ENCODE measurements at places on chromosomes 13 and 19.

DNA sequence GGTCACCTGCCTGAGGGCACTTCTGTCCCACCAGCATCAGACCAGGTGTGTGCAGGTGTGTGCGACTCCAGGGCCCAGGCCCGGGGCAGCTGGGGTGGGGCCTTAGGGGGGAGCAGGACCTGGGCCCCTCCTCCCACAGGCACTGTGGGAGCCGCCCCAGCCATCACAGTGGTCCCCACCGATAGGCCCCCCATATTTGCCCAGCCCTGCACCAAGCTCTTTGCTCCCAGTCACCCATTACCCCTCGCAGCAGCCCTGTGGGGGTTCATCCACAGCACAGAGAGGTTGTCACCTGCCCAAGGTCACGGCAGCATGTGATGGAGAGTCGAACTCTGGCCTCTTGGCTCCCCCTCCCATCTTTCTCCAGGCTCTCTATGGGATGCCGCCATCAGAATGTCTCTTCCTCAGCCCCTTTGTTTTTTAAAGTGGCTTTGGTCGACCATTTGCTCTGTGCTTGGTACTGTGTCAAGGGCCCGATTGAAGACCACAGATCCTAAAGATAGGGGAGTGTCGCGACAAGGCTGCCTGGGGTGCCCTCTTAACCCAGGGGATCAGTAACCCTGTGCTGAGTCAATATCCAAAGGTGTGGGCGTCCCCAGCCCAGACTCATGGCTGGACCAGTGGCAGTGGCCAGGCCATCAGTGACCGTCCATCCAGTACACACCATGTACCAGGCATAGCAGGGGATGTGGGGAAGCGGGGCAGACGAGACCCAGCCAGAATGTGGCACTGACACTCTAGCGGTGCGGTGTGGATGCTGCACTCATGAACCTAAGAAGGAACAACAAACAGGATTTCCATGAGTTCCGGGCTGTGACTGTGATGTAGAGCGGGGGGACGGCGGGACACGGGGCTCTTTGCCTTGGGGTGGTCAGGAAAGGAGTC lies 28.3 kb upstream of the NCCRP1 start:
- no peak for DNase-seq

- DNase-seq: no peak
Observed at GRCh38 chr13:21089830-21090229, 28.4 kb upstream of the LATS2 start.

- no peak for DNase-seq
Observed at GRCh38 chr19:6250909-6251308, 28.9 kb downstream of the MLLT1 start.

- peak; percentile 51 for DNase-seq
Observed at GRCh38 chr19:42252365-42253244, 2.3 kb downstream of the ERF start.

DNA sequence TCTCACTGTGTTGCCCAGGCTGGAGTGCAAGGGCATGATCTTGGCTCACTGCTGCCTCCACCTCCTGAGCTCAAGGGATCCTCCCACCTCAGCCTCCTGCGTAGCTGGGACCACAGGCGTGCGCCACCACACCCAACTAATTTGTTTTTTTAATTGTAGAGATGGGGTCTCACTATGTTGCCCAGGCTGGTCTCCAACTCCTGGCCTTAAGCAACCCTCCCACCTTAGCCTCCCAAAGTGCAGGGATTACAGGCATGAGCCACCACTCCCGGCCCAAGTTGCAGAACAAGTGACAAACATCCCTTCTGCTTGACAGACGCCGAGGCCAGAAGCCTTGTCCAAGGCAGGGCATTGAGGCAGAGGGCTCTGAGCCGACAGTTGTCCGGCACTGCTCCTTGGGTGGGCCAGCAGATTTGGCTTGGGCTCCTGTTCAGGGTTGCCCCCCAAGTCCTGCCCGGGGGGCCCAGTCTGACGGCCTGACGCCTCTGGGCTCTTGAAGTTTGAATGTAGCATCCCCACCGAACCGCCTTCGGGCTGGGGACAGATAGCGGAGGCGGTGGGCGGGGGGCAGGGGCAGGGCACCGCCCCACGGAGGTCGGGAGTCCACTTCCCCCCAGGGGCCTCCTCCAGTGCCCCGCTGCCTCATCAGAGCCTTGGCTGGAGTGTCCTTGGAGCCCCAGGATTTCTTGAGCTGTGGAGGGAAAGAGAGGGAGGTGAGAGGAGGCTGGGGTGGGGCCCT lies 5.7 kb upstream of the SPACA4 start:
- DNase-seq: no peak

- peak; percentile 86 for DNase-seq
Observed at GRCh38 chr19:18542941-18543813, at the start of gene FKBP8. FKBP8 (minus strand) TSS chr19:18543573; CDS start chr19:18541970, 1,603 bp downstream.

GRCh38 chr19:17673937-17674799 lies 14.0 kb downstream of the UNC13A start:
- DNase-seq: no peak

DNA sequence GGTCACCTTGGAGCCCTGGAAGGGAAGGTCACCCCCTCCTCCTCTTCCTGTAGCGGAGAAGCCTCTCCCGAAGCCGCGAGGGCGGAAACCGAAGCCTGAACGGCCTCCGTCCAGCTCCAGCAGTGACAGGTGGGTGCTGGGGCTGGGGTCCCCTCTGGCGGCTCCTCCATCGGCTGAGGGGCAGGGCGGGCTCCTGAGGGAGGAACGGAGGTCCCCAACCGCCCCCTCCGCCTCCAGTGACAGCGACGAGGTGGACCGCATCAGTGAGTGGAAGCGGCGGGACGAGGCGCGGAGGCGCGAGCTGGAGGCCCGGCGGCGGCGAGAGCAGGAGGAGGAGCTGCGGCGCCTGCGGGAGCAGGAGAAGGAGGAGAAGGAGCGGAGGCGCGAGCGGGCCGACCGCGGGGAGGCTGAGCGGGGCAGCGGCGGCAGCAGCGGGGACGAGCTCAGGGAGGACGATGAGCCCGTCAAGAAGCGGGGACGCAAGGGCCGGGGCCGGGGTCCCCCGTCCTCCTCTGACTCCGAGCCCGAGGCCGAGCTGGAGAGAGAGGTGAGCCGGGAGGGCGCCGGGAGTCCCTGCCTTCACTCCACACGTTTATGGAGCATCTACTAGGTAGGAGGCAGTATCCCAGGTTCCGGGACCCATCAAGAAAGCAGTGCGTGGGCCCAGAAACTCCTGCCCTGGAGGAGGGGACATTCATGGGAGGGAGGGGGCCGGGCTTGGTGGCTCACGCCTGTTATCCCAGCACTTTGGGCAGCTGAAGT lies 22.0 kb downstream of the HDGFL2 start:
- DNase-seq: no peak

DNA sequence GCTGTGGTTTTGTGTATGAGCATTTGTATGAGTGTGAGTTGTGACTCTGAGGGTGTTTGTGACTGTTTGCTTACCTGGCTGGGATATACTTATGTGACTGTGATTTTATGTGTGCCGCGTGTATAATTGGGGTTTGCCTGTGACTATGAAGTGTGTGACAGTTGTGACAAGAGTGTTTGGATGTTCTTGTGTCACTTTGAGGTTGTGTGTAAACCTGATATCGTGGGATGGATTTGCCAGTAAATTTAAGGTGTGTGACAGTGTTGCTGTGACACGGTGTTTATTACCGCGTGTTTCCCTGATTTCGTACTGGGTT lies 442 bp downstream of the ZNF420 start:
- no peak for DNase-seq

DNA sequence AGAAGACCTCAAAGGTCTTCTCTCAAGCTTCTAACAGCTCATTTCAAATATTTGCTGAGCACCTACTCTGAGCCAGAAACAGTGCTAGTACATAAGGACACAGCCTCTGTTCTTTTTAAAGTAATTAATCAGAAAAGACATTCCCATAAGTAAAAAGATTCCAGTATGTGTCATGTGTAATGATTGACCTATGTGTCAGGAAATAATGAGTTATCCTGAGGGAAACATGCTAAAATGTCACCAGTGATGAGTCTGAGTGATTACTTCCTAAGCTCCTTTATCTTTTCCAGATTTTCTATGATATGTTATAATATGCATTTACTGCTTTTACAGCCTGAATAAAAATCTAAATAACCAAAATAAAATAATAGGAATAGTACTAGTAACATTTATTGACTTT lies 107.6 kb downstream of the SLC25A15 start:
- DNase-seq: peak; percentile 61

- peak; percentile 37 for DNase-seq
Observed at GRCh38 chr13:37648609-37649008, 50.0 kb upstream of the POSTN start.

DNA sequence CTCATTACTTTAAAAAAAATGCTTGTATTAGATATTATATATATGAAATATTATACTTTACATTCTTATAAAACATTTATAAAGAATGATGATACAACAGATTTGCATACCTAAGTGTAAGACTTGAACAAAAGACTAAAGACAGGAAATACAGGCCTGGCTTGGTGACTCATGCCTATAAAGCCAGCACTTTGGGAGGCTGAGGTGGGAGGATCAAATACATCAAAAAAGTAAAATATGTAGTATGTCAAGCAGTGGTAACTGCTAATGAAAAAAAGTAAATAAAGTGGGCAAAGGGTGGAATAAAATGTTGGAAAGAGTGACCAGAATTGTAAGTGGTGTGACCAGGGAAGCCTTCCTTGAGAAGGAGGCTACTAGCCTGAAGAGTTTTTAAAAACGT lies 133.7 kb downstream of the GGACT start:
- peak; percentile 43 for DNase-seq

DNA sequence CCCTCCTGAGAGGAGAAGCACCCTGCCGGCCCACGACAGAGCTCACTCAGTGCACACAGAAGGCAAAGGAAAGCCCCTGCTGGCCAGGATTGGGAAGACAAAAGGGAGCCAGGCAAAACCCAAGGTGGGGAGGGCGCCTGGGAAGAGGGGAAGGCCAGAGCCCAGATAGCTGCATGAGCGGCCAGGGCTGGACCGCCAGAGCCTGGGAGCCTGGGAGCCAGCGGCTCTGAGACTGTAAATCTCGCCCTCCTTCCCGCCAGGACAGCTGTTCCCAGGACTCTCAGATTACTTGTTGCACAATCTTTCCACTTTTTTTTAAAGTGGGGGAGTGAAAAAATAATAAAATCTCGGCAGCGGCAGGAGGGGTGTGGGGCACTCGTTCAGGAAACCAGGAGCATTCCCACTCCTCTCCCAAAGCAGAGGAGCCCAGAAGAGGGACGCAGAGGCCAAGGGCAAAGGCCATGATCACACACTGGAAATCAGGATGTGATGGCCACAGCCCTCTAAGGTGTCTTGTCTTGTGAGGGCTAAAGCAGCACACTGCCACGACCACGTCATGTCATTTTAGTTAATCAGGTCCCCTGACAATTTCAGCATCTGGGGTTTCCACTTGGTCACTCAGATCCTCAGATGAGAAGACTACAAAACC lies 19.6 kb upstream of the EPHX3 start:
- peak; percentile 45 for DNase-seq
